ENCODE measurements at places on chromosomes 12 and 14.
A peak's percentile ranks its signal among the peaks of the same experiment; 100 is the strongest.

DNA sequence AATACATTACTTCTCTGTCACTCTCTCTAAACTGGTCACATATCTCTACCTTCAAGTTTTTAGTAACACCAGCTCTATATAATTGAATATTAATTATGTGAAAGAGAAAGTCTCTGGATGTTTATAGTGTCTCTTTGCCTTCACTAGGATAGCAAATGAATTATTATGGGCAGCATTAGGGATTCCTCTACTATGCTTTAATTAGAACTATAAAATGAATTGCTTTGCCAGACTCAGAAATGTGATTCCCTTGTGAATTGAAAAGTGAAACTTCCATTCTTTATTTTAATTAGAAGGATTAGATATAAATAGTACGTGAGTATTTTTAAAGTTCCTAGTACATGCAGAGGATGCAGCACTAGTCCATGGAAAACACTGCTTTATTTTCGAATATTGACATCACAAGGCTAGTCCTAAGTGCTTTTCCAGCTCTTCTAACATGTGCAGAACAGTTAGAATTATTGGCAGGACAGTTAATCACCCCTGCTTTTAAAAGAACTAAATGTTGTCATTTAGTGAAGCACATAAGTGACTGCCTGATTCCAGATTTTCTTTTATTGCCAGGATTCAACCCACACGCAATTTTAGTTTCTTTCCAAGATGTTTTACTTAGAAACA lies 23.0 kb upstream of the REP15 start:
- no peak for DNase-seq

- no peak for DNase-seq
These were observed 12.8 kb upstream of the WSB2 start for GRCh38 chr12:118073768-118074167.

GRCh38 chr12:26370098-26370497 lies 174.7 kb downstream of the SSPN start:
- no peak for DNase-seq

- no peak for DNase-seq
These were observed 100.7 kb downstream of the ZFC3H1 start for GRCh38 chr12:71562676-71563595.

- peak; percentile 83 for DNase-seq
These were observed 94.8 kb downstream of the LRP6 start for GRCh38 chr12:12171991-12172511.

DNA sequence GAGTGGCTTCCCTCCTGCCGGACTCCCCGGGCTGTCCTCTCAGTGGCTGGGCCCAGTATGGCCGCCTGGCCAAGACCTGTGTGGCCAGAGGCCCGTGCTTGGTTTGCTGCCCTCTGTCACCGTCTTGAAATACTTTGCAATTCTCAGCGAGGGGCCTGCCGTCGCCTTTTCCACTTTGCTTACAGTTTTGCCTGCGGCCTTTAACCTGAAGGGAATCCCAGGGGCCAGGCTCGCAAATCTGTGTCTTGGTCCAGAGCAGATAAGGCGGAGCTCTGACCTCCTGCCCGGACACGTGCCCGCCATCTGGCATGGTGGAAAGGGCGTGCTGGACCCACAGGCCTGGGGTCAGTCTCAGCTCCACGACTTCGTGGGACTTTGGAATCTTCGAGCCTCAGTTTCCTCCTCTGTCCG lies 10.9 kb upstream of the AMN start:
- DNase-seq, result no peak

GRCh38 chr12:101039848-101040531 lies 170.0 kb downstream of the SLC5A8 start:
- no peak for DNase-seq

GRCh38 chr12:96383991-96384390 lies 16.2 kb downstream of the CDK17 start:
- peak; percentile 49 for DNase-seq

DNA sequence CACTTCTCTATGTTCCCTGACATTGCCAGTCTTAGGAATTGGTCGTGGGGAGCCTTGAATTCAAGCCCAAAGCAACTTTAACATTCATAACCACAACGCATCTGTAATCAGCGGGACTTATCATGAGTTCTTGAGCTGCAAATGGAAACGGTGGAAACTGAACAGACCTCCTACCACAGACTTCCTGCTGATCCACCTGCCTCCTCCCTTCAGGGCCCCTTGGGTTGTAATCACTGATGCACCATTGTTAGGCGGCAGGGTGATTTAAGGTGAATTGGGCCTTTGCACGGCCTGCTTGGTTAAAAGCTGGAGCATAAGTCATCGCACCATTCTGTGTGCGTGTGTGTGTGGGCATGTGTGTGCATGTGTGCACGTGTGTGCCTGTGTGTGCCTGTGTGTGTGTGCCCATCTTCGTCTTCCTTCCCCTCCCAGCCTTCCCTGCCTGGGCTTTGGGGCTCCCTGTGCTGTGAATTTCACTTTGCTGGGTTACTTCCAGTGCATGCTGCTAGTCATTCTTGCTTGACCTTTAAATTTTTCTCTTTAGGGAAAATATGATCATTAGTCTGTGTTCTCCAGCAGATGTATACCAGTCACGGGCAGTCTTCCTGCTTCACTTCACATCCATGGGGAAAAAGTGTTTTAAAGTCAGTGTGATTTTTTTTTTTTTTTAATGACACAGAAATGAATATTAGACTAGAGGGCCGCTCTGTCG lies 29.1 kb downstream of the CHST11 start:
- DNase-seq, result no peak

DNA sequence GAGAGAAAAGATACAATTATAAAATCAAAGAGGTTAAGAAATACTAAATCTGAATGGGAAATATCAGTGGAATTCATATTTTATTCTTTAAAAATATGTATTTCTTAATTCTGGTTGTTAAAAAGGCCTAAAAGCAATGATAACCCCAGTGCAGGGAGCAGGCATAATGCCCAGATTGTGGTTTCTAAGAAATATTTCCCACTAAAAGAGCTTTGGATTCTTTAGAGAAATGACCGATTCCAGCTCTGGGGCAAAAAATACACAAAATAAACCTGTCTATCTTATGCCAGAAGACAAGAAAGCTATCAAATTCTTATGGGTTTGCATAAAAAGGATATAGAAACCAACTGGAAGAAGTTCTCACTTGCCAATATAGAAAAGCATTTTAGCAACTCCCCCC lies 71.6 kb downstream of the PDE6H start:
- DNase-seq, result peak; percentile 67

DNA sequence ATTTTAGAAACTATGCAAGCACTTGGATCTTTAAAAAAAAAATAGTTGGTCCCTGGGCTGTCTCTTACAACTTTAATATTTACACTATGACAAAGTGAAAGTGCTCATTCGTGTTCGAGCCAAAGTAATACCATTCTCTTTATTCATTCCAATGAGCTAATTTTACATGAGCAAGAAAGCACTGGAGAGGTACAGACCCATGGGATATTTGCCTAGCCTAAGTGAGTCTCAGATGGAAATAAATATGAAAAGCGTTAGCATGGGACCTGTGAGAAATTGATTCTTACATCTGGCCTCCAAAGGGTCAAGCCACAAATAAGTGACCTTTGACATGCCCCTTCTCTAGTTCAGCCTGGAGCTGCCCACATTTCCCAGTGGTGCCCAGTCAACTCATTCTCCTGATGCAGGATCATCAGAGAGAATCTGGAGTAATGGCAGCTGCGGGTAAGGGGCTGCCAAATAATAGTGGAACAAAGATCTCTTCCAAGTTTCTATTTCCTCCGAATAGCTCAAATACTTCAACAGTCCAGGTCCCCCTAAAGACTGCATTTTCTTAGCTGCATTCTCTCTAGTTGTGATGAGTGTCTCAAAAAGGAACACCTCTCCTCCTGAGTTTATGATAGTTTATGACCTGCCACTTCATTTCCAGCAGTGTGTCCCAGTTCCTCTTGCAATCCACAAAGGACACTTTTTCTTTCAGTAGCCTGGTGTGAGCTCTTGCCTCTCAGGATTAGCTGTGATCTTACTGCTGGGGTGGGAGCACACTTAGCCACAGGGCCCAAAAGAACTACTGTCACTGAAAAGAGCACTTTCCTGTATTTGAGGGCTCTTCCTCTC lies 208.2 kb downstream of the DAD1 start:
- peak; percentile 68 for DNase-seq

DNA sequence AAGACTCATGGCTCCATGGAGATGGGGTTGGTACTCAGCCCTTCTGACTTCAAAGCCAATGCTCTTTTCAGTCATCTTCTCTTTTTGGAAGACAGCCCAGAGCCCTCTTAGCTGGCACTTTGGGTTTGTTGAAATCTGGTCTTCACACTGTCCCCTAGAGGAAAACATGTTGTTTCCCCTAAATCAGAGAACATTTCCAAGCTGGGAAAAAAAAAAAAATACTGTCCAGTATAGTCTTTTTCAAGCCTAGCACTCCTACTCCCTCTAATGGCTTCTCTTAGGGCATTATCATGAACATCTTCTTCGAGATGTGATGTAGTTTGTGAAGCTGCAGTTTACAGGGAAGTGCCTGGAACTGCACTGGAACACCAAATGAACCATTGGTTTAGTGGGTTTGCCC lies 3.0 kb upstream of the ZC3H14 start:
- DNase-seq, result peak; percentile 69

GRCh38 chr12:123171967-123172366 lies 21.1 kb upstream of the PITPNM2 start:
- no peak for DNase-seq

DNA sequence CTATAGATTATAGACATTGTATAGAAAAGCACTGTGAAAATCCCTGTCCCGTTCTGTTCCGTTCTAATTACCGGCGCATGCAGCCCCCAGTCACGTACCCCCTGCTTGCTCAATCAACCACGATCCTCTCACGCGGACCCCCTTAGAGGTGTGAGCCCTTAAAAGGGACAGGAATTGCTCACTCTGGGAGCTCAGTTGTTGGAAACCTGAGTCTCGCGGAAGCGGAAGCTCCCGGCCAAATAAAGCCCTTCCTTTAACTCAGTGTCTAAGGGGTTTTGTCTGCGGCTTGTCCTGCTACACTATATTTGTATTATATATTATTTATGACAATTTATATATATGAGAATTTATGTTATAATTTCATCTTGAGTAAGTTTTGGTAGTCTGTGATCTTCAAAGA lies 213.6 kb upstream of the AMIGO2 start:
- no peak for DNase-seq

DNA sequence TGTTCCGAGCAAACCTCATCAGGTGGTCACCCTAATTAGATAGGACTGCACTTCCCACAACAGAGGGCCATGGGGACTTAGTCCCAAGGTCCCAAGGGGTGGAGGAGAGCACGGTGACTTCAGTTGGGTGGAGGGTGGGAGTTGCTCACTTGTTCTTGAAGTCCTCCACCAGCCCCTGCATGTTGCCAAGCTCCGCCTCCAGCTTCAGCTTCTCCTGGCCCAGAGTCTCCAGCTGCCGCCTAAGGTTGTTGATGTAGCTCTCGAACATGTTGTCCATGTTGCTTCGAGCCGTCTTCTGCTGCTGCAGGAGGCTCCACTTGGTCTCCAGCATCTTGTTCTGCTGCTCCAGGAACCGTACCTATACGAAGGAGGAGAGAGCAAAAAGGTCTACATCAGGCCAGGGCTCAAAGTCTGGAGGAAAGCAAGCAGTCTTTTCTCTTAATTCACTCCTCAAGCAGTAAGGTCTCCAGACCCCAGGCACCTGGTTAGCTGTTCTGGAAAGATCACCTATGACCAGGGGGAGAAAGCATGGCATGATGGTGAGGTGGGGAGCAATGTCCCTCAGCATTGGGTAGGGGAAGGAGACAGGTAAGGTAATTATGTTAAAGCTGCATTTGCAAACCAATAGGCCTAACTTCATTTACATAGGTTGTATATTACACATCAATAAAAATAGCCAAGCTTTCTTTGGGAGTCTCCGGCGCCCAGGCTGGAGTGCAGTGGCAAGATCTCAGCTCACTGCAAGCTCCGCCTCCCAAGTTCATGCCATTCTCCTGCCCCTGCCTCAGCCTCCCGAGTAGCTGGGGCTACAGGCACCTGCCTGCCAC lies 2.9 kb downstream of the KRT8 start:
- no peak for DNase-seq

GRCh38 chr12:50453872-50454271 lies 50.9 kb upstream of the DIP2B start:
- peak; percentile 57 for DNase-seq

- DNase-seq, result no peak
These were observed 46.9 kb downstream of the BTG1 start for GRCh38 chr12:92098594-92099380.

GRCh38 chr14:55327179-55327578 lies 56.0 kb downstream of the FBXO34 start:
- DNase-seq, result no peak

GRCh38 chr14:54121466-54122027 lies 164.9 kb upstream of the BMP4 start:
- no peak for DNase-seq

DNA sequence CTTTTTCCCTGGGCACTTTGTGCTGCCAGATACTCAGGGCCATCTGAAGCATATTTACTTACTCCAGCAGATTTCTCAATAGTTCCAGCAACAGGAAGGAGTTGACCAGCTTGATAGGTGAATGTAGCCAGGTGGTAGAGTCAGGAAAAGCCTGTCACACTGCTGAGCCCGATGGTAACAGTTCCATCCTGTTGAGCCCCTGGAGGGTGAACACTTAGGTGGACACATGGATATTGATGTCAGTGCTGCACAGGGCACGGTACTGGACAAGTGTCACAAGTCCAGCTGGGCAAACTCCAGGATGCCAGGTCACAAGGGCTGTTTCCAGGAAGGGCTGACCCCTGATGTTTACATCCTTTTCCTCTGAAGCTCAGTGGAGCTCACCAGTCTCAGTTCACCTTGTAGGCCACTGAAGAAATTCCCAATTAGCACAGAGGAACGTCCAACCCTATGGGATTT lies 2.3 kb upstream of the SMOC1 start:
- no peak for DNase-seq

DNA sequence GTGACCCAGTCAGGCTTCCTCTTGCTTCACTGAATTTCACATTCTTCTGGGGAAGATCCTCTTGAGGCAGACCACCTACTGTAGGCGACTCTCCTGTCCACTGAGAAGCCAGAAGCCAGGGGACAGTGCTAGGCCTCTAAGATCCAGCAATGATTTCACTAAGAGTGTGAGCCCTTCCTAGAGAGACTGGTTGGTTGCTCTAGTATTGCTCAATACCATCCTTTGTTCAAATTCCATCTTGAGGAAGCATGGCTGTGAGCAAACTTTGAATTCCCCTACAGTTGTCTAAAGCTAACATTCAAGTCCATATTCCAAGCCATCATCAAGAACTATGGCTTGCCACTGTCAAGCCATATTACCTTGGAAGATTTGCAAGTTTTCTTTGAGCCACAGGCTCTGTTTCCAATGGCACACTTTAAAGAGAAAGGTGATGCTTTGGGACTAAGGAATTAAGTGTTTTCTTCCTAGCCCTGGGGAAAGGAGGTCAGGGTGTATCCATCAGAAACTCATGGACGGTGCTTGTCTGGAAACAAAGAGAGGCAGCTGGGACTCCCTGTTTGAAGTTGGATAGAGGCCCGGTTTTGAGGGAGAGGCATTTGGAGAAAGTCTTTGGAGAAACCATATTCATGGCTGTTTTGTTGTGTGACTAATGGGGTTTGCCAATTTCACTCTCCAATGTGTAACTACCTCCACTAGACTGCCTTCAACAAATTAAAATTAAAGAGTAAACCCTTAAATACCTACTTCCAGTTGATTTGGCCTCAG lies 1217.9 kb downstream of the VRK1 start:
- no peak for DNase-seq

Data from fibroblast of upper back skin (primary cell).